CD4-positive, alpha-beta T cell treated with Interleukin-17A for 4 hours (primary cell): ENCODE measurements at places on chromosomes 5 and 9.
A peak's percentile ranks its signal among the peaks of the same experiment; 100 is the strongest.

GRCh38 chr9:131273146-131273855 lies 3.0 kb downstream of the FAM78A start:
- peak; percentile 42 for DNase-seq

- no peak for DNase-seq
Measured at GRCh38 chr5:158739951-158740757, 359.6 kb downstream of the EBF1 start.

GRCh38 chr5:95958310-95959014 lies 3.2 kb downstream of the ELL2 start:
- no peak for DNase-seq

- no peak for DNase-seq
Measured at GRCh38 chr5:4089087-4089486, 493.5 kb downstream of the IRX1 start.

DNA sequence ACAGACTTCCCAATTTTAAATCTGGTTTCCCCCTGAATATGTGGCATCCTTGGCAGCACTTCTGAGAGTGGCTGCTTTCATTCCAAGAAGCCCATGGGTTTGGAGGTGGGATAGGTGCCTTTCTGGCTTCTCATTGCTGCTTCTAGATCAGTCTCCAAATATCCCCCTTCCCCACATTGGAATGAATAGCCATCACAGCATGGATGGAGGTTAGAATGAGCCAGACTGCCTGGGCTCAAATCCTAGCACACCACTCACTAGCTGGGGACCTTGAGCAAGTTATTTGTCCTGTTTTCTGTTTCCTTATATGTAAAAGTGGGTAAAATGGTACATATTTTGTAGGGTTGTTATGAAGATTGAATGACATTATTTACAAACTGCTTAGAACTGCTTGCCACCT lies 13.8 kb upstream of the IL13 start:
- DNase-seq: no peak
